ENCODE measurements at places on chromosomes 13 and 19. TPM values are rescaled to one million over a fixed set of nuclear protein-coding genes. Genes with fewer than 3 reads are reported as not detected.
A peak's percentile ranks its signal among the peaks of the same experiment; 100 is the strongest.

- H3K27me3 ChIP-seq, result no peaks in the 10 kb centered on the region
- peaks cover 45% of the 10 kb centered on the region for H3K4me1 ChIP-seq
- DNase-seq, result no peak
- no peak overlapping the region for H3K4me3 ChIP-seq
- no peaks in the 10 kb centered on the region for H3K36me3 ChIP-seq
- peak overlapping the region; percentile 77 for H3K27ac ChIP-seq
These were observed 74.0 kb downstream of the DHRS12 start for GRCh38 chr13:51729866-51730553.

GRCh38 chr19:18350490-18350889, 10.1 kb downstream of the PGPEP1 start:
- no peak overlapping the region for H3K27ac ChIP-seq
- peaks cover 2% of the 10 kb centered on the region for H3K36me3 ChIP-seq
- no peaks in the 10 kb centered on the region for H3K4me1 ChIP-seq
- H3K27me3 ChIP-seq, result no peaks in the 10 kb centered on the region
- no peak overlapping the region for H3K4me3 ChIP-seq

STOML3 gene
- total RNA-seq, result not detected

MYDGF gene
- total RNA-seq, result 33.4 TPM

DNA sequence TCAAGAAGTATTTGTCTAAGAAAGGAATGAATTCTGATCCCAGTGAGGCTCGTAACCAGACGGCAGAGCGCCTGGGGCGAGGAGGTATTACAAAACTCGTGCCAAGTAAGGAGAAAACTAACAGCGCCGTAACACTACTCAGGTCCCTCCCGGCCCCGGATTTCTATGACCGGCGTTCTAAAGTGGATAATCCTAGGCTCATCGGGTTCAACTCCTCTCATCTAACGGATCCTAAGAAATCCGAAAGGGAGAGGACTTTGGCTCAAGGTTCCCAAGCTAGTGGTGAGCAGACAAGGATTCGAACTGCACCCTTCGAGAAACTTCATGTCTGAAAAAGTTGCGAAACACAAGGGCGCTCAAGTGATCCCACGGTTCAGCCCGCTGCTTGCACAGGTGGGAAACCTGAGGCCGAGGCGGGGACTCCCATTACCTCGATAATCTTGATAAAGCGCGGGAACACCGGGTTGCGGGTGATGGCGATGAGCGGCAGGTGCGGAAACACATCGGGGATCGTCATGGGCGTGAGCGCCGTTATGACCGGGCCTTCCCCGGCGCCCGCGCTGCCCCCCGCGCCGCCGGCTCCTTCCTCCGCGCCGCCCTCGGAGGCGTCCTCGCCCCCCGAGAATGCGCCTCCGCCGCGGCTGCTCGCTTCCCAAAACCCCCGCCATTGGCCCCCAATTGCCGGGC, 529 bp downstream of the LONP1 start:
- peak overlapping the region; percentile 93 for H3K27ac ChIP-seq
- peaks cover 31% of the 10 kb centered on the region for H3K4me1 ChIP-seq
- H3K4me3 ChIP-seq, result peak overlapping the region; percentile 94
- H3K27me3 ChIP-seq, result no peaks in the 10 kb centered on the region

WASF3 gene
- total RNA-seq, result 20.4 TPM

EML2 gene
- 74.9 TPM for total RNA-seq

GRCh38 chr19:3324405-3324856, 42.0 kb upstream of the NFIC start:
- no peak overlapping the region for H3K27ac ChIP-seq
- H3K4me3 ChIP-seq, result no peak overlapping the region
- DNase-seq, result no peak
- H3K4me1 ChIP-seq, result no peaks in the 10 kb centered on the region
- no peaks in the 10 kb centered on the region for H3K36me3 ChIP-seq

DNA sequence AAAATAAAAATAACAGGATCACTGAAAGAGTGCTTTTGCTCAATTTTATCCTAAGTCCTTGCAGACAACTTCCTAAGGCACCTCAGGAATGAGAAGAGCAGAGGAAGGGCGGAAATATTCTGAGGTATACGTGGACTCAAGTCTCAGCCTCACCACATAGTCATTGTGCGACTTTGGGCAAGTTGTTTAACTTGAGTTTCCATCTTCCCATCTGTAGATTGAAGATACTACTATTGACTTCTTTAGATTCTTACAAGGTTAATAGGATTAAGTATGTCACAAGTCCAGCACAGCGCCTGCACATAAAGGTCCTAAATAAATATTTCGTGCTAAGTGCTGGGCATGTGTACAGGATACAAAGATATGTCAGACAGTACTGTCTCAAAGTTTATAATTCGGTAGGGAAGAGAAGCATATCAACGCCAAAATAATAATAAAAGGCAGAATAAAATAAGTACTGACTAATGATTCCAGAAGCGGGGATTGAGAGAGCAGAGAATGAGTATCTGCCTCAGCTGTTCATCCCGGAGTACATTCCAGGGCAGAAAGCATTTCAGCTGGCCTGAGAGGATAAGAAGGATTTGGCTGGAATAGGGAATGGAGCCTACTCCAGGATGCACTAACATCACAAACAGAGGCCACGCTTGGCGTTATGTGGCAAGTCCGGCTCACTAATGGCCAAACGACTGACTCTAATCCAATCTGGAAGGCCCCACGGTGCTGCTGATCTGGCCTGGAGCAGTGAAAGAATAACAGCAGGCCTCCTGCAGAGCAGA, 139.7 kb downstream of the FLT1 start:
- no peaks in the 10 kb centered on the region for H3K36me3 ChIP-seq
- no peak overlapping the region for H3K27ac ChIP-seq

SKA3 gene
- 5.4 TPM for total RNA-seq

DNA sequence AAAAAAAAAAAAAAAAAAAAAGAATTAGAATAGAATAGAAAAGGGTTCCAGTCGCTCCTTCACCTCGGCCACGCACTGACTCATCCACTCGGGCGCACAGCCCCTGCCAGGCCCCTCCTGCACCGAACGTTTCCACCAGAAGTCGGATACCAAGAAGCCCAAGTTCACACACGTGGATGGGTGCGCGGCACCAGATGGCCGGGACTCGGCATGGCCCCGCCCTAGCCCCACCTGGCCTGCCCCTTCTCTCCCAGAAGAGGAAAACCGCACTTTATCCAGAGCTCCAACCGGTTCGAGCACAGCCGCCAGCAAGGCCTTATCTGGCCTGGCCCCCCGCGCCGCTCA, 5.9 kb downstream of the PRR36 start:
- peaks cover 46% of the 10 kb centered on the region for H3K4me1 ChIP-seq
- no peaks in the 10 kb centered on the region for H3K27me3 ChIP-seq
- no peaks in the 10 kb centered on the region for H3K36me3 ChIP-seq

DNA sequence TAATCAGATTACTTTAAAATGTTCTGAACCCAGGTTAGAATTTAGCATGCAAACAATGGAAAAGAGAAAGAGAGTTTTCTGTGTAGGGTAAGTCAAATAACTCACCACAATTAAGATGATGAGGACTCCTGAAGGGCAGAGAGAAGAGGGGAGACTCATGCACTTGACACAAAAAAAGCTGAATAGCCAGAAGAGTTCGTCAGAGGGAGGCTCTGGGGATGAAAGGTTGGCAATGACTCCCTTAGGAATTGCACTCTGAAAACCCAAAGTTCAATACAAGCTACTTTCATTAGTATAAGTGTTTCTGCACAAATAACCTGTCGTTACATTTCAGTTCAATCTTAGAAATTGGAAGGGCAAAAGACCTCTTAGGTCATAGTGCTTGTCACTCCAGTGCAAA, 434.4 kb upstream of the PCDH9 start:
- H3K27ac ChIP-seq, result no peak overlapping the region
- no peaks in the 10 kb centered on the region for H3K4me1 ChIP-seq
- no peaks in the 10 kb centered on the region for H3K27me3 ChIP-seq
- no peaks in the 10 kb centered on the region for H3K36me3 ChIP-seq
- H3K4me3 ChIP-seq, result no peak overlapping the region

- H3K27ac ChIP-seq, result peak overlapping the region; percentile 62
- no peaks in the 10 kb centered on the region for H3K36me3 ChIP-seq
- H3K4me1 ChIP-seq, result peaks cover 11% of the 10 kb centered on the region
- H3K4me3 ChIP-seq, result peak overlapping the region; percentile 48
- H3K27me3 ChIP-seq, result peaks cover 6% of the 10 kb centered on the region
- no peak for DNase-seq
These were observed 1.4 kb downstream of the SH2D3A start for GRCh38 chr19:6765738-6766356.

DNA sequence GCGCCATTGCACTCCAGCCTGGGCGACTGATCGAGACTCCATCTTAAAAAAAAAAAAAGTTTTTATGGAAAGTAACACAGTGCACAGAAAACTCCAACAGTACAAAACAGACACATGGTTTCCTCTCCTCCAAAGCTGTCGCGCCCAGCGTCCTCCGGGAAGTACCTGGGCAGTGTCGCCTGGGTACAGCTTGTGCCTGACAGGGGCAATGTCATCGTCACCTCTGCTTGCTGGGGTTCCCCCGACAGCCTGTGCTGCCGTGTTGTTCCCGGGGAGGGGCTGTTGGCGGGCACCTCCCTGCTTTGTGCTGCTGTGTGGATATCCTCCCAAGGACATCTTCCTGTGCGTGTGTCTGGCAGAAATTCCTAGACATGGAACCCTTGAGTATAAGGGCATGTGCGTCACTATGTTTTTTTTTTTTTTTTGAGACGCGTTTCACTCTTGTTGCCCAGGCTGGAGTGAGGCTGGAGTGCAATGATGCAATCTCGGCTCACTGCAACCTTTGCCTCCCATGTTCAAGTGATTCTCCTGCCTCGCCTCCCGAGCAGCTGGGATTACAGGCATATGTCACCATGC, 2.4 kb upstream of the F2RL3 start:
- H3K4me3 ChIP-seq, result no peak overlapping the region
- no peak overlapping the region for H3K27ac ChIP-seq
- H3K4me1 ChIP-seq, result peaks cover 21% of the 10 kb centered on the region

GRCh38 chr19:40831502-40832430, 18.5 kb downstream of the CYP2A6 start:
- peak overlapping the region; percentile 75 for H3K27ac ChIP-seq
- H3K36me3 ChIP-seq, result peaks cover 5% of the 10 kb centered on the region
- no peak overlapping the region for H3K4me3 ChIP-seq
- H3K4me1 ChIP-seq, result peaks cover 16% of the 10 kb centered on the region

DNA sequence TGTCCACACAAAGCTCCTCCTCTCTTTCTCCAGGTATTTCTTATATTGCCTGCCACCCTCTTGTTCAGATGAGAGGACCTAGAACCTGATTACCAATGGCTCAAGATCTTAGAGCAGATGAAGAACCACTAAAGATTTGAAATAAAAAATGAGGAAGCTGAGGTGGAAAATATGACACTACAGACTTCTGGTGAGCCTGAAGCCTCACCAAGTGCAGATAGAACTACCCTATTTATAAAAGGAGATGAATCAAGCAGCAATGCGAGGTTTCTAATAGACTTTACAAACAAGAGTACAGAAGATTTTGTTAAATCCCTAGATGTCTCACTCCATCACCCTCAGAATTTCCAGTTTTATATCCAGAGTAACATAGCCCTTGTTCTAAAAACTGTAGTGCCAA, 345.8 kb downstream of the TBC1D4 start:
- H3K27ac ChIP-seq, result no peak overlapping the region
- H3K36me3 ChIP-seq, result no peaks in the 10 kb centered on the region
- no peaks in the 10 kb centered on the region for H3K27me3 ChIP-seq
- no peaks in the 10 kb centered on the region for H3K4me1 ChIP-seq
- H3K4me3 ChIP-seq, result no peak overlapping the region
- DNase-seq, result no peak

DNA sequence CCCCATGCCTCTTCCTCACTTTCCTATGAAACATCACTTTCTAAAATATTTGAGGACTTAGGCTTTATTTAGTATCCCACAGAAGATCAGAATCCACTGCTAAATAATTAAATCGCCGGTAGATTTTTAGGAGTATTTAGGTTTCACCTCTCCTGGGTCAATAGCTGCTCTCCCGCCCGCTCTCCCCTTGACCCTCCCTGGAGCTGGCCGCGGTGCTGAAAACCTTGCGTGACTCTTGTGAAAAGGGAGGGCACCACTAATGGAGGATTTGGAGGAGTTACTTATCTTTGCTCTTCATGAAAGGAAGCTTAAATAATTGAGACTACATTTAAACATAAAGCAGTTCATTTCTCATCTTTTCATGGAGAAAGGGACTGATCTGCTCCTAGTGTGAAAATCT, 14.1 kb downstream of the POU4F1 start:
- no peaks in the 10 kb centered on the region for H3K36me3 ChIP-seq
- H3K27ac ChIP-seq, result no peak overlapping the region
- peaks cover 9% of the 10 kb centered on the region for H3K27me3 ChIP-seq
- no peaks in the 10 kb centered on the region for H3K4me1 ChIP-seq
- DNase-seq, result no peak

DNA sequence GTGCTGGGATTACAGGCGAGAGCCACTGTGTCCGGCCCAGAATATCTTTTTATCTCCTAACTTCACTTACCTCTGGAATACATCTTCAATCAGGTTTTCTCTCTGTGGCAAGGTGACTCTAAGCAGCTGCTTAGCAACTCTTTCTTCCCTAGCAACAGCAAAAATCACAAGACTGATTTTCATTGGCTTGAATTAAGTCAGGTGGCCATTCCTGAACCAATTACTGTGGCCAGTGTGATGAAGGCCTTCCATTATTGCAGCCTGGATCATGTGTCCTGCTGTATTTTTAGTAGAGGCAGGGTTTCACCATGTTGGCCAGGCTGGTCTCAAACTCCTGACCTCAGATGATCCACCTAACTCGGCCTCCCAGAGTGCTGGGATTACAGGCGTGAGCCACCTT, 9.0 kb upstream of the LTBP4 start:
- H3K4me1 ChIP-seq, result peaks cover 8% of the 10 kb centered on the region
- no peak overlapping the region for H3K4me3 ChIP-seq
- no peak overlapping the region for H3K27ac ChIP-seq
- H3K27me3 ChIP-seq, result no peaks in the 10 kb centered on the region
- no peak for DNase-seq
- peaks cover 7% of the 10 kb centered on the region for H3K36me3 ChIP-seq

DNA sequence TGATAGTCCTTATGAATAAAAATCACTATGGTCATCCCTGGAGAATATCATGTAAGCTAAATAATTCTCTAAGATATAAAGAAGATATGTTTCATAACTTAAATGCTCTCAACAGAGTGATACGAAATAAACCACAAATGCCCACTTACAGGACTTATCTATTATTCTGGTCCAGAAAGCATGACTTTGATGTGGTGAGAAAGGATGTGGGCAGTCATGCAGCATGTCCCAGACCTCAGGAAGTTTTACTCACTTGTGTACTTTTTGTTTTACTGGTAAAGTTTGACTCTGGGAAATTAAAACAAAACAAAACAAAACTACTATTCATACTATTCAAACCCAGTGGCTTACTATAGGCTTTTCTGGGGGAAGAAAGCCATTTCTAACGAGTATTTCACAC, 483.2 kb upstream of the SLITRK6 start:
- H3K27me3 ChIP-seq, result no peaks in the 10 kb centered on the region
- DNase-seq, result no peak
- H3K36me3 ChIP-seq, result no peaks in the 10 kb centered on the region
- H3K4me3 ChIP-seq, result no peak overlapping the region

Data from vagina (tissue), 2 donors.